Glomerular endothelial cell (primary cell): ENCODE measurements at places on chromosomes 3 and 15. TPM values are rescaled to one million over a fixed set of nuclear protein-coding genes. Genes with fewer than 3 reads are reported as not detected.

GRCh38 chr3:16302082-16302631 lies 37.1 kb downstream of the OXNAD1 start:
- DNase-seq, result no peak

GRCh38 chr3:101532783-101533602 lies 20.0 kb upstream of the SENP7 start:
- no peak for DNase-seq

GADL1 gene
- 0.58 TPM in 1 of 2 replicates, not detected in the other for total RNA-seq

PLXNA1 gene
- 39.9 and 50.0 TPM in 2 replicates for total RNA-seq
